Activated T-helper 17 cell treated with anti-CD3 and anti-CD28 coated beads, Interleukin-2, amount 50 U/mL, for 72 hours (primary cell): ENCODE measurements at places on chromosomes 12 and 14. TPM values are rescaled to one million over a fixed set of nuclear protein-coding genes. Genes with fewer than 3 reads are reported as not detected.

- ATAC-seq = no peak
Observed at GRCh38 chr14:28661171-28661772, 105.3 kb upstream of the FOXG1 start.

- ATAC-seq = no peak
Observed at GRCh38 chr12:121796855-121797751, 3.6 kb upstream of the RHOF start.

- ATAC-seq = no peak
Observed at GRCh38 chr12:110235383-110235782, 45.7 kb upstream of the ATP2A2 start.

- no peak for ATAC-seq
Observed at GRCh38 chr12:124756760-124757159, 106.9 kb downstream of the SCARB1 start.

DNA sequence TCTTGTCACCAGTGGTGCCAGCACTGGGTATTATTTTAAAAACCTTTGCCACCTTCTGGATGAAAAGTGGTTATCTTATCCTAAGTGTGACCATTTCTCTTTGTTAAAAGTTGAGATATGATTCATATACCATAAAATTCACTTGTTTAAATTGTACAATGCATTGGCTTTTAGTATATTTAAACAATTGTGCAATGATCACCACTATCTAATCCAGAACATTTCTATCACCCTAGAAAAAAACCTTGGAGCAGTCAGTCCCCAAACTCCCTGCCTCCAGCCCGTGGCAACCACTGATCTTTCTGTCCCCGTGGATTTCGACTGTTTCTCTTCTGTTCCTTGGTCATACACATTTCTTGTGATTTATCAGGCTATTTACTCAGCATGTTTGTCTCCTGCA is 28.3 kb downstream of the SH2B3 start:
- no peak for ATAC-seq

- no peak for ATAC-seq
Observed at GRCh38 chr12:50934981-50935807, 17.1 kb upstream of the HIGD1C start.

DNA sequence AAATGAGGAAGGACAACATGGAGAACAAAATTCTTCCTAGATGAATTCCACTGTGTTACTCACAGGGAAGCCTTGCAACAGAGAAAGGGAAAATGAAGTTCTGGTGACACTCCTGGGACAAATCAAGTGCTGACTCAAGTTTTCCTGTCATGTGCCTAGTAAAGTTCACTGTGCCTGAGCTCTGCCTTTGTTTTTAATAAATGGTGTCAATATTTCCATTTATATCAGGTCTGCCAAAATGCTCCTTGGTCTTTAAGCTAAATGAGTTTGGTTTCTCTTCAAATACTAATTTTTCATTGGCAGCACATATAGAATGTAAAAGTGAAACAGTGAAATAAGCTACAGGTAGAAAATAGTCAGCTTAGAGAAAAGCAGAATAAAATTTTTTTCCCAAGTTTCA is 33.0 kb downstream of the HIGD1C start:
- ATAC-seq = peak; percentile 60

The EID3 gene
- total RNA-seq = 3.0 TPM

The EXOC3L4 gene
- total RNA-seq = not detected

The NUAK1 gene
- not detected for total RNA-seq

The IL26 gene
- total RNA-seq = 8.0 TPM
